ENCODE measurements at places on chromosomes 11 and 22.

DNA sequence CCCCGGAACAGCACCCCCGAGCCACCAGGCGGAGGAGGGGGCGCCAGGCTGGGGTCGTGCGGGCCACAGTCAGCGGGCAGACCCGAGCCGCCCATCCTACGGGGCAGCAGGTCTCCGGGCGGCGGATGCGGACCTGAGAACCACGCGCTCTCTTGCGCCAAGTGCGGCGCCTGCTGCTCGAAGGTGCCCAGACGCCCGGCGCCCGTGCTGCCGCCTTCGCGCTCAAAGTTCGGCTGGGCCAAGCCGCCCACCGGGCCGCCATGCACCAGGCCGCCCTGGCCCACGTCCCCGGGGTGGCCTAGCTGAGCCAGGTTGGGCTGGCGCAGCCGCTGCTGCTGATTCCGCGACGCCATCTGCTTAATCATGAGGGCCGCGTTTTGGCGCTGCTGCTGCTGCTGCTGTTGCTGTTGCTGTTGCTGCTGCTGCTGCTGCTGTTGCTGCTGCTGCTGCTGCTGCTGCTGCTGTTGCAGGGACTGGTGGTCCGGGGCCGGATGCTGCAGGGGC, 3.0 kb downstream of the MN1 start:
- DNase-seq: no peak

- no peak for DNase-seq
These were observed 37.9 kb downstream of the MUC2 start for GRCh38 chr11:1112351-1113191.

DNA sequence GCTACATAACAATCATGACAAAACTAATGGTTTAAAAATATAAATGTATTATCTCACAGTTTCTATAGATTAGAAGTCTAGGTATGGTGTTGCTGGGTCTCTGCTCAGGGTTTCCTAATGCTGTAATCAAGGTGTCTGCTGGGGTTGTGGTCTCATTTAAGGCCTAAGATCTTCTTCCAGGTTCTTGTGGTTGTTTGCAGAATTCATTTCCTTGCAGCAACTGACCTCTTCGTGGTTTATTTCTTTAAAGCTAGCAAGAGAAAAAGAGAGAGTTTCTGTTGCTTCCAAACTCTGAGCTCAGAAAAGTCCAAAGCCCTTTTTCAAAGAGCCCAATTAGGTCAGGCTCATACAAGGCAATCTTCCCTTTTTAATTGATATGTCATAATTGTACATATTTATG, 452.7 kb upstream of the CCDC179 start:
- DNase-seq: no peak

DNA sequence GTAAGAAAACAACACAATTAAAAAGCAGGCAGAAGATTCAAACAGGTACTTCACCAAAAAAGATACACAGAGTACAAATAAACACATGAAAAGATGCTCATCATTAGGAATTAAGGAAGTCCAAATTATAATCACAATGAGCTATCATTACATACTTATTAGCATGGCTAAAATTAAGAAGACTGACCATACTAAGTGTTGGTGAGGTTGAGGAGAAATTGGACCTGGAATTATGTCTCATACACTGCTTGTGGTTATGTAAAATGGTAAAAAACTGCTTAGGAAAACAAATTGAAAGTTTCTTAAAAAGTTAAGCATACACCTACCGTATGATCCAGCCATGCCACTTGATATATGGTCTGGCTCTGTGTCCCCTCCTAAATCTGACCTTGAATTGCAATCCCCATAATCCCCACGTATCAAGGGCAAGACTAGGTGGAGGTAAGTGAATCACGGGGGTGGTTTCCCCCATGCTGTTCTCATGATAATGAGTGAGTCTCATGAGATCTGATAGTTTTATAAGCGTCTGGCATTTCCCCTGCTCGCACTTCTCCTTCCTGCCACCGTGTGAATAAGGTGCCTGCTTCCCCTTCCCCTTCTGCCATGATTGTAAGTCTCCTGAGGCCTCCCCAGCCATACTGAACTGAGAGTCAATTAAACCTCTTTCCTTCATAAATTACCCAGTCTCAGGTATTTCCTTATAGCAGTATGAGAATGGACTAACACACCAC, 4.8 kb downstream of the SAAL1 start:
- no peak for DNase-seq

- peak; percentile 80 for DNase-seq
These were observed 6.0 kb upstream of the SUSD2 start for GRCh38 chr22:24175160-24175808.

GRCh38 chr11:132728026-132728425, 804.3 kb downstream of the OPCML start:
- no peak for DNase-seq

DNA sequence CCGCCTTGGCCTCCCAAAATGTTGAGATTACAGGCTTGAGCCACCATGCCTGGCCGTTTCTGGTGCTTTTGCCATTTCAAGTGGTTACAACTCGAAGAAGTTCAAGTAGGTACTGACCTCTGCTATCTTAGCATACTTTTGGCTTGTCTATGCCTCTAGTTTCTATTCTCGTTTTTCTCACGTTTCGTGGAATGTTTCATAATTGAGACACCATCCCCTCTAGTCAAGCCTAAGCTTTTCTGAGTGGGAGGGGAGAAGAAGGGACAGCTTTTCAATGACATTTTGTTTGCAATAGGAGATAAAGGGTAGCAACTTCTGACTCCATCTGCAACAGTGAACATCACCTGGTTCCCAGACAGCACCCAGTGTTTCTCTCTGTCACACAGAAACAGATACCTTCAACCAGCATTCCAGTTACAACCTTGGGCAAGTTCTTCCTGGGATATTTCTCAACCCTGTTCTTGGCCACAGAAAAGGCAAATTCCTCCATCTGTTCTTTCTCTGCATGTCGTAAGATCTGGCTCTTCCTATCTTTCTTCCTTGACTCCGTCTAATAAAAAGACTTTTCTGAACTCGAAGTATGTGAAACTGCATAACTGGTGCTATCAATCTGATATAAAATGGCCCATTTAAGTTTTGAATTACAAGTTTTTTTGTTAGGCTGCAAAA, 25.5 kb downstream of the DDI1 start:
- no peak for DNase-seq

Measured in right atrium auricular region (tissue), 2 donors.